Stimulated activated CD4-positive, alpha-beta T cell treated with anti-CD3 and anti-CD28 coated beads, Interleukin-4, amount 100 ng/mL, for 48 hours (primary cell): ENCODE measurements at places on chromosomes 5 and 9.

DNA sequence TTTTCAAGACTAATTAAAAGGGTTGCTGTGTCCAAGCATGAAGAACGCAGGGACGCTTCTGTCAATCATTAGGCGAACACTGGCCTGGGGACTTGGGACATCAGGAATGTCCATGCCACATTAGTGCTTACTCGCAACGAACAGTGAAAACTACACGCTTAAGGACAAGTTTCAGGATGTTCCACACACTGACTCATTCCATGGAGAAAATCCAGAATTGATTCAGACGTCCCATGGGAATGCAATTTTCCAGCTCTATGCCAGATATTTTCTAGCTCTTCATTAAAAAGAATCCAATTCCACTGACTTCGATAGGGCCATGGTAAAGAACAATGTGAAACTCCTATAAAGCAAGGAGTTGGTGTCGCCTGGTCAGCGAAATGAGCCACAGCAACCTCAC is 98.2 kb downstream of the CAMSAP1 start:
- DNase-seq = no peak

DNA sequence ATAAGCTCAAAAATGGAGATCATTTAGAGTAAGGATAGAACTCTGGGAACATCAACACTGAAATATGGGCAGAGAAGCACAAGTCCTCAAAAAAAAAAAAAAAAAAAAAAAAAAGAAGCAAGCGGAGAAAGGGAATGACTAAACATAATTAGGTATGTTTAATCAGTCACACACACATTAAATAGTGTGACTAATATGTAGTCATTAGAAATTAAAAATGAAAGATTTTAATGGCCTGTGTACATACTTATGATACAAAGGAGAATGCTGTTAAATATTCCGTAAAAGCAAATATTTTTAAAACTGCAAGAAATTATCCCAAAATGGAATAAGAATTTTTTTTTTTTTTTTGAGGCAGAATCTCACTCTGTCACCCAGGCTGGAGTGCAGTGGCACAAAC is 10.5 kb downstream of the LPAR1 start:
- no peak for DNase-seq

GRCh38 chr5:119250946-119251901 is 104.6 kb upstream of the TNFAIP8 start:
- DNase-seq = no peak

DNA sequence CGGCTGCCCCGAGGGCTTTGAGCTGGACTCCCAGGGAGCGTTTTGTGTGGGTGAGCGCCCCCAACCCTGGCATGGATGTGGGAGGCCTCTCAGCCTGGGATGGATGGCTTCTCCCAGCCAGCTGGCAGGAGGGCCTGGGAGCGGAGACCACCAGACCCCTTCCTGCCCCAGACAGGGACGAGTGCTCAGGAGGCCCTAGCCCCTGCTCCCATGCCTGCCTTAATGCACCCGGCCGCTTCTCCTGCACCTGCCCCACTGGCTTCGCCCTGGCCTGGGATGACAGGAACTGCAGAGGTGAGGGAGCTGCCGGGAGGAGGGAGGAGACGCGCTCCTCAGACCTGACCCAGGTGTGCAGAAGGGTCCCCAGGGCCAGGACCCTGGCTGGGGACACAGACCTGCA is 17.4 kb upstream of the ASS1 start:
- no peak for DNase-seq
